ENCODE measurements at places on chromosomes 4 and X. TPM values are rescaled to one million over a fixed set of nuclear protein-coding genes. Genes with fewer than 3 reads are reported as not detected.

The JADE3 gene
- polyA plus RNA-seq = 6.5 TPM

DNA sequence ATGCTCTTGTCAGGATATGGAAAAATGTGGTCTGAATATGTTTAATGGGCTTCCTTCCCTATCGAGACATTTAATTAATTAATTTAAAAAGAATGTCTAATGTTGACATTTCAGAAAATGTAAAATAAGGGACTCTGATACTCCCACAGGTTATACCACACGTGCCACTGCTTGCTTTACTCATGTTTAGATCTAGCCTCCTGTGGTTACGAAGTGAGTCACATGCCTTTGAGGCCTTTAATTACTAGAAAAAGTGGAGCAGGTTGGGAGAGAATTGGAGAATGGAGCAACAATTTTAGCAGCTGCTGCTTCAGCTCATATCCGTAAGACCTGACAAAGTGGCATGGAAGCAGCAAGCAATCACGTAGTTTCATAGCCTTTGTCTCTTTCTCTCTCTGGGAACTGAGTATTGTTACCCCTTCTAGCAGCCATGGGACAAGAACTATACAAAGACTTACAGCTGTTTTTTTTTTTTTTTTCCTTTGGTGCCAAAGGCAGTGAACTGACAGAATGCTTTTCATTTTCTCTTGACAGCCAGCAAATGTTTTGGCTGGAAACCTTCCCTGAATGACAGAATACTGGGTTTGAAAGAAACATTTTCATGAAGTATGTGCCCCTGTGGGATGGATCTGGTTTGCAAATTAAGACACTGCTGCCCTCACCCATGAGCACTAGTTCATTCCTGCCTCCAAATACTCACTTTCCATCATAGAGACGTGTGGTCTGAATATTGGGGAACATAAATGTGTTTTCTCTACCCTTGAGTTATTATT is 355.1 kb upstream of the PABPC5 start:
- no peak for DNase-seq

DNA sequence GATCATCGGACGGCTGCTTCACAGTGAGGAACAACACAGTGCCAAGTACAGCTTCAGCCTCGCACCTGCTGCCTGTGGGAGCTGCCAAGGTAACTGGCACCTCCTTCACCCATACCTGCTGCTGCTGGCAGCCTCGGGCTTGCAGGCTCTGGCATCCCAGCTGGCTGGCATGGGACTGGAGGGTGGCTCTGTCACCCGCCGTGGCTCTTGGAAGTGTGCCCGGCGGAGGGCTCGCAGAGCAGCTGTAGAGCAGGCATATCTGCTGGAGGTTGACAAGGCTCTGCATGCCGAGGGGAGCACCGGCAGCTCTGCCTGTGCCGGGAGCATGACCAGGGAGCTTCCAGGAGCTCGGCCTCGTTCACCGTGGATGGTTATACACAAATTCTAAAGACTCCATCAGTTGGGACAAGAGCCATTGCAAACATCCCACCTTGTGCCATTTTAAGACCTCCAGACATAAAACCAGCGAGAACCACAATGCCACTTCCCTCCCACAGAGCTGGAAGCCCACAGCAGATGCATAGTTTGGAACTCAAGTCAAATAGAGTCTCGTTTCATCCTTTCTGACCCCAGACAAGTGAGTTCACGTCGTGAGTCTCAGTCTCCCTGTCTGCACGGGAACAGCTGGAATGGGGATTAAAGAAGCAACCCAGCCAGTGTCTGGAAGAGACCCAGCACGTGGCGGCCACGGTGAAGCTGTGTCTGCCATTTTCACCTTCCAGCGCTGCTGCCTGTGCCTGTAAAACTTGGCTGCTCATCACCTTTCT is 84.3 kb upstream of the PSAPL1 start:
- no peak for DNase-seq

The TMPRSS11B gene
- polyA plus RNA-seq = not detected

- no peak for DNase-seq
Measured at GRCh38 chr4:110669663-110670062, 46.8 kb upstream of the PITX2 start.

The GAGE13 gene
- polyA plus RNA-seq = not detected

The NMU gene
- polyA plus RNA-seq = not detected

DNA sequence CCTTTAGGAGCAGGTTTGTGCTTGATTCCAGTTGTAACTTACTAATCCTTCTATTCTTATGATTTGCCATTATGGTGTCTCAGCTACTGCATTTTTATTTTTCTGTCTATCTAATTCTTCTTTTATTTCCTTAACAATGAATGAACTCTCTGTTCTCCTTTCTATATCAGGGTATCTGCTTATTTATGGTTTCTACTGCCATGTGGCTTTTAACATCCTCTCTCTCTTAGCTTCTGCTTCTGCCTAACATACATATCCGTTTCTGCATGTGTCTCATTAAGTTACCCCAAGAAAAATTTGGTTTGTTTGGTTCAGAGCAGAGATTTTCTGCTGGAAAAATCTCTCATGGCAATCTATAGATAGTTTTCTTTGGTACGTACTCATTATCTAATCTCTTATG is 614.4 kb downstream of the RPA4 start:
- DNase-seq = no peak

The SPACA5 gene
- not detected for polyA plus RNA-seq

The MAGEA3 gene
- not detected for polyA plus RNA-seq

The NBDY gene
- polyA plus RNA-seq = 54.9 TPM

GRCh38 chrX:13598877-13599276 is 29.5 kb downstream of the EGFL6 start:
- DNase-seq = no peak

The SLC49A3 gene
- 0.11 TPM for polyA plus RNA-seq

DNA sequence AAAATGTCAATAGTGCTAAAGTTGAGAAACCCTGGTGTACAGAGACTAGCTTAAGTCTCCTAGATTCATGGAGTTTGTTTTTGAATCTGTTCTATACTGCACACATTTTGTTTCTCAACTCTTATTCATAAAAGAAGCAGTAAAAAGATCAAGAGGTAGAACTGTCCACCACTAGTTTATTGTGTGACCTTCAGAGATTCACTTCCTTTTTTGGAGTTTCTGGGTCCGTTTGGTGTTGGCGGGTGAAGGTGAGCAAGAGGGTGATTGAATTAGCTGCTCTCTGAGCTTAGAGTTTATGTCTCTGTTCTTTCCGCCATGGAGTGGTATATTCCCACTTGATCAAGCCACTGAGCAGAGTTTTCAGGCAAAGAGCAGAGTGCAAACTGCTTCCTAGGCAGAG is 21.4 kb upstream of the PLAC1 start:
- no peak for DNase-seq

The ARHGEF6 gene
- polyA plus RNA-seq = 6.8 TPM

GRCh38 chr4:86493460-86493859 is 100.7 kb upstream of the PTPN13 start:
- DNase-seq = no peak

- no peak for DNase-seq
Measured at GRCh38 chrX:10387011-10387410, 230.2 kb downstream of the CLCN4 start.

- no peak for DNase-seq
Measured at GRCh38 chr4:7076696-7077082, 8.8 kb upstream of the GRPEL1 start.

DNA sequence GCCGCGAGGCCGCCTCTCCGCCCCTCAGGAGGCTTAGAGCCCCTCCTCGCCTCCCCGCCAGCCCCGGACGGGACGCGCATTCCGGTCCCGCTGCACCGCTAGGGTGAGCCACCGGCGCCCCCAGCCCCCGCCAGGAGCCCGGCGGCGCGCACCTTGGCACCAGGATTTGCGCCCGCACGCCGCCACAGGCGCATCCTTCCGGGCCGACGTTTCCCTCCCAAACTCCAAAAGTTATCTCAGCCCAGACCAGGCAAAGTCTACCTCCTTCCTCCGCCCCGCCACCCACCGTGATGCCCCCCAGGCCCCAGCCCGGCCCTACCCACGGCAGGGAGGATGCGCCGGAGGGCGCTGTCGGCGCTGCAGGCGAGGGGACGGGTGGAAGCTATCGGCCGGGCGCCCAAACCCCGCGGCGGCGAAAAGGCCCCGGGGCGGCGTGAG is 538 bp downstream of the SCML2 start:
- DNase-seq = no peak

All from AG04450 (cell line).